Metanephros (tissue), 2 donors: ENCODE measurements at places on chromosomes 5 and 9. TPM values are rescaled to one million over a fixed set of nuclear protein-coding genes. Genes with fewer than 3 reads are reported as not detected.

The OR13D1 gene
- not detected for total RNA-seq

The GPSM1 gene
- 45.0 TPM for total RNA-seq

The NDFIP1 gene
- total RNA-seq: 140 TPM

The NTNG2 gene
- 4.0 TPM for total RNA-seq

The ARRDC3 gene
- total RNA-seq: 354 TPM
